ENCODE measurements at places on chromosomes 11 and 22. TPM values are rescaled to one million over a fixed set of nuclear protein-coding genes. Genes with fewer than 3 reads are reported as not detected.

The WDR74 gene
- 155 TPM for total RNA-seq

- no peak for DNase-seq
These were observed 277.6 kb downstream of the TTC28 start for GRCh38 chr22:28402060-28402459.

GRCh38 chr22:50621356-50621880 is 6.5 kb downstream of the ARSA start:
- no peak for DNase-seq

DNA sequence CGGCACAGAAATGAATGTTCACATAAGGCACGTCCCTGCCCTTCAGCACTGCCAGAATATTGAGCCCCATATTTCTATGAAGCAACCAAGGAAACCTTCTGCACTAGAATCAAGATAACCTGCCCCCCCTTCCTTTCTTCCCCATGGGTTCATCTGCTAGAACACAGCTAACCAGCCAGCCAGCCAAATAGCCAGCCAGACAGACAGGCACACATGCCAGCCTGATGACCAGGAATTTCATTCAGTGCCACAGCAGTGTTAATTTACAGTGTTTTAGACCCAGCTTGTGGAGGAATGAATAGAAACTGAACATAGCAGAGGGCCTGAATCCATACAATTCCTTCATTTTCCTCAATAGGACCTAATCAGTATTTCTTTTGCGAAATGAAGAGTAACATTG is 57.0 kb downstream of the TENM4 start:
- no peak for DNase-seq

- no peak for DNase-seq
These were observed 100.6 kb downstream of the WNT7B start for GRCh38 chr22:45876136-45877035.

DNA sequence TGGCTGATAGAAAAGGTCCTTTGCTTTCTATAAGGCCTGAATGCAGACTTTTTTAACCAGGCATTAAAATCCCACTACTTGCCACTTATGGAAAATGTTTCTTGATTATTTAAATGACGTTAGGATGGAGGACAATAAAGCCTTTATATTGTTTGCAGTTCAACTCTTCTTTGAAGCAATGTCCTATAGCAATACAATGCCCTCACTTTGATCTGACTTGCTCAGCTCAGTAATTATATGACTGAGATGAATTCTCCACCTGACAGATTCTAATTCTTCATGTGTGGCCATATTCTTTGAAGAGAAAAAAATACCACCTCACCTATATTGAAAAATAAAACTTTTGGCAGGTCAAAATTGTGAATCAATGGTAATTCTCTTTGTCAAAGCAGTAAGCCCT is 182.0 kb upstream of the MTMR2 start:
- DNase-seq = no peak

GRCh38 chr11:20762116-20762844 is 92.9 kb downstream of the NELL1 start:
- no peak for DNase-seq

- DNase-seq = no peak
These were observed 3.4 kb downstream of the KIRREL3 start for GRCh38 chr11:126997196-126997595.

Measured in A673 (cell line).